Activated CD8-positive, alpha-beta memory T cell treated with anti-CD3 and anti-CD28 coated beads, Interleukin-2, amount 10 ng/mL, durations not matched to agents 7 days and 5 days (primary cell): ENCODE measurements at places on chromosomes 11 and 22.

- H3K4me1 ChIP-seq = no peaks in the 10 kb centered on the region
- no peaks in the 10 kb centered on the region for H3K27me3 ChIP-seq
- DNase-seq = no peak
- no peak overlapping the region for H3K27ac ChIP-seq
- no peak overlapping the region for H3K4me3 ChIP-seq
These were observed 17.3 kb downstream of the TRPM5 start for GRCh38 chr11:2426826-2427521.

- peaks cover 5% of the 10 kb centered on the region for H3K36me3 ChIP-seq
- no peak for DNase-seq
- peak overlapping the region; percentile 96 for H3K4me3 ChIP-seq
- H3K27me3 ChIP-seq = no peaks in the 10 kb centered on the region
These were observed 595 bp downstream of the SYVN1 start for GRCh38 chr11:65133724-65134123.

- DNase-seq = no peak
- no peak overlapping the region for H3K4me3 ChIP-seq
- H3K36me3 ChIP-seq = no peaks in the 10 kb centered on the region
- peaks cover 21% of the 10 kb centered on the region for H3K27me3 ChIP-seq
- H3K4me1 ChIP-seq = no peaks in the 10 kb centered on the region
- no peak overlapping the region for H3K27ac ChIP-seq
These were observed 5.6 kb downstream of the OSBPL5 start for GRCh38 chr11:3159296-3160190.

- no peak overlapping the region for H3K4me3 ChIP-seq
- H3K36me3 ChIP-seq = peaks cover 9% of the 10 kb centered on the region
- H3K27ac ChIP-seq = peak overlapping the region; percentile 69
These were observed 7.5 kb downstream of the DIXDC1 start for GRCh38 chr11:111944651-111945051.

- H3K4me3 ChIP-seq = peak overlapping the region; percentile 70
- no peaks in the 10 kb centered on the region for H3K36me3 ChIP-seq
- H3K27ac ChIP-seq = peak overlapping the region; percentile 20
- H3K27me3 ChIP-seq = peaks cover 44% of the 10 kb centered on the region
- peaks cover 12% of the 10 kb centered on the region for H3K4me1 ChIP-seq
These were observed 846 bp upstream of the OAF start for GRCh38 chr11:120209746-120210625.

DNA sequence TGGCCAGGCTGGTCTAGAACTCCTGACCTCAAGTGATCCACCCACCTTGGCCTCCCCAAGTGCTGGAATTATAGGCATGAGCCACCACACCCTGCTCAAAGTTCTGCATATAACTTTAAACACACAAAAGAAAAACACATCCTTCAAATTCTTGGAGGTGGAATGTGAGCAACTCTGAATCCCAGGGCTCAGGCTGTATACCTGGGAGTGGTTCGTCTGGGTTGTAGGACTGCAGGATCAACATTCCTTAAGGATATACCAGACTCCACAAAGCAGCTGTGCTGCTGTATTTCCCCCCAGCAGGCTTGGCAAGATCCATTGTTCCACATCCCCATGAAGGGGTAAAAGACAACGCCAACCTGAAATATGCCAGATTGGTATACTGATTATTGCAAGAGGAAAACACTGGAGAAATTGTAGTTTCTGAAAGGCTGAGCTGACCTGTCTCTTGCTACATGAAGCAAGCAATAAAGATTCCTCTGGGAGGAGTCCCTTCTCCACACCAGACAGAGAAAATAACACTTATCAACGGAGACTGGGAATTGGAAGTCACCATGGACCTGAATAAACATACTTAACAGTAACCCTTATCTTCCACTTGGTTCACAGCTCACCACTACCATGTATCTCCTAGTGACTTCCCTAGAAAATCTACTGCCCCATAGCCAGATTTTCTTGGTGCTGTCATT is 12.2 kb upstream of the RPS3 start:
- H3K4me1 ChIP-seq = peaks cover 15% of the 10 kb centered on the region
- DNase-seq = no peak
- H3K27me3 ChIP-seq = peaks cover 25% of the 10 kb centered on the region
- no peak overlapping the region for H3K27ac ChIP-seq
- no peaks in the 10 kb centered on the region for H3K36me3 ChIP-seq
- H3K4me3 ChIP-seq = no peak overlapping the region

GRCh38 chr11:77710358-77710757 is 72.8 kb upstream of the CLNS1A start:
- peaks cover 21% of the 10 kb centered on the region for H3K36me3 ChIP-seq
- peaks cover 6% of the 10 kb centered on the region for H3K4me1 ChIP-seq
- H3K27me3 ChIP-seq = no peaks in the 10 kb centered on the region
- no peak overlapping the region for H3K27ac ChIP-seq
- no peak overlapping the region for H3K4me3 ChIP-seq
- no peak for DNase-seq

- H3K4me1 ChIP-seq = no peaks in the 10 kb centered on the region
- no peak for DNase-seq
- peaks cover 3% of the 10 kb centered on the region for H3K36me3 ChIP-seq
- no peak overlapping the region for H3K27ac ChIP-seq
- no peaks in the 10 kb centered on the region for H3K27me3 ChIP-seq
These were observed 9.3 kb downstream of the SELENOM start for GRCh38 chr22:31097941-31098631.

DNA sequence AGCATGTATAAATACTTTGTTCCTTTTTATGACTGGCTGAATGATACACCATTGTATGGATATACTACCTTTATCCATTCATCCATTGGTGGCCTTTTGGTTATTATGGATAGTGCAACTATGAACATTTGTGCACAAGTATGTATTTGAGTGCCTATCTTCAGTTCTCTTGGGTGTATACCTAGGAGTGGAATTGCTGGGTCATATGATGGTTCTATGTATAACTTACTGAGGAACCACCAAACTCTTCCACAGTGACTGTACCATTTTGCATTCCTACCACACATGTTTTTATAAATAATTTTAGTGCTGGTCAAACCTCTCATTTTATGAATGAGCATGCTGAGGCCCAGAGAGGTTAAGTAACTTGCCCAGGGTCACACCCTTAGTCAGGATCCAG is 3.8 kb upstream of the PATZ1 start:
- peaks cover 6% of the 10 kb centered on the region for H3K4me1 ChIP-seq
- H3K27ac ChIP-seq = no peak overlapping the region
- peaks cover under 1% of the 10 kb centered on the region for H3K36me3 ChIP-seq
- H3K4me3 ChIP-seq = no peak overlapping the region

GRCh38 chr22:29654420-29654819 is 51.0 kb downstream of the NF2 start:
- DNase-seq = no peak
- H3K4me3 ChIP-seq = no peak overlapping the region
- H3K27me3 ChIP-seq = no peaks in the 10 kb centered on the region
- H3K27ac ChIP-seq = no peak overlapping the region
- peaks cover 4% of the 10 kb centered on the region for H3K36me3 ChIP-seq

- no peaks in the 10 kb centered on the region for H3K27me3 ChIP-seq
- H3K27ac ChIP-seq = no peak overlapping the region
- no peak for DNase-seq
- H3K36me3 ChIP-seq = no peaks in the 10 kb centered on the region
These were observed 13.6 kb upstream of the CHST1 start for GRCh38 chr11:45678976-45679375.

GRCh38 chr11:69808667-69809086 is 10.5 kb downstream of the FGF3 start:
- H3K27ac ChIP-seq = no peak overlapping the region
- no peaks in the 10 kb centered on the region for H3K4me1 ChIP-seq
- no peak for DNase-seq
- H3K27me3 ChIP-seq = no peaks in the 10 kb centered on the region
- H3K36me3 ChIP-seq = no peaks in the 10 kb centered on the region
- H3K4me3 ChIP-seq = no peak overlapping the region

- H3K4me3 ChIP-seq = no peak overlapping the region
- no peak overlapping the region for H3K27ac ChIP-seq
- H3K36me3 ChIP-seq = no peaks in the 10 kb centered on the region
- no peak for DNase-seq
These were observed 95.3 kb upstream of the TBCEL start for GRCh38 chr11:120928627-120929026.

DNA sequence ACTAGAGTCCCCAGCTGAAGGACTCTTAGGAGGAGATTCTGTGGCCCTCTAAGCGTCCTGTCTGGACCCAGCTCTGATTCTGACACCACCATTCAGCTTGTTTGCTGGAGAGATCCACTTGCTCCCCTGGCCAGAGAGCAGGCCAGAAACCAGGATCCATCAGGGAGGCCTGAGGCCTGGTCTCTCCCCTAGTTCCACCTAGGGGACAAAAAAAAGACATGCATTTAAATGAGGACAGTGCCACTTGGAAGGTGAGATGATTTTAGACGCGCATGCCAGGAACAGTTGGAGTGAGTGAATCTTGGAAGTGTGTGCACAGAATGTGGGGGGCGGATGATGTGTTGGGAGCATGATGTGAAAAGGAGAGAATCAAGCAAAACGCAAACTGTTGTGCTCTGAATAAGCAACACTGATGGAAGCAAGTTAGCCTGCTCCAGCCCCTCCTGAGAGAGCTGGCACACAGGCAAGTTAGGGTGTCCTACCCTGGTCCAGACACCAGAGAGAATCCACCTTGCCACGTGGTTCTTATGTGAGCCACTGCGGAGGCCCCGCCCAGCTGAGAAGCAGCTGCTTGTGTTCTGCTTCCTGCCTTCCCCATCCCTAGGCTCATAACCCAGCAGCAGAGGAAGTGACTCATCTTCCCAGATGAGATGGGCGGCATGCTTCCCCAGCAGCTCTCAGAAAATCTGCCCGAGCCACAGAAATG is 8.0 kb upstream of the SLCO2B1 start:
- peaks cover 54% of the 10 kb centered on the region for H3K4me1 ChIP-seq
- peak overlapping the region; percentile 76 for H3K27ac ChIP-seq
- H3K4me3 ChIP-seq = peak overlapping the region; percentile 22
- peaks cover 35% of the 10 kb centered on the region for H3K27me3 ChIP-seq
- DNase-seq = peak; percentile 92
- no peaks in the 10 kb centered on the region for H3K36me3 ChIP-seq

DNA sequence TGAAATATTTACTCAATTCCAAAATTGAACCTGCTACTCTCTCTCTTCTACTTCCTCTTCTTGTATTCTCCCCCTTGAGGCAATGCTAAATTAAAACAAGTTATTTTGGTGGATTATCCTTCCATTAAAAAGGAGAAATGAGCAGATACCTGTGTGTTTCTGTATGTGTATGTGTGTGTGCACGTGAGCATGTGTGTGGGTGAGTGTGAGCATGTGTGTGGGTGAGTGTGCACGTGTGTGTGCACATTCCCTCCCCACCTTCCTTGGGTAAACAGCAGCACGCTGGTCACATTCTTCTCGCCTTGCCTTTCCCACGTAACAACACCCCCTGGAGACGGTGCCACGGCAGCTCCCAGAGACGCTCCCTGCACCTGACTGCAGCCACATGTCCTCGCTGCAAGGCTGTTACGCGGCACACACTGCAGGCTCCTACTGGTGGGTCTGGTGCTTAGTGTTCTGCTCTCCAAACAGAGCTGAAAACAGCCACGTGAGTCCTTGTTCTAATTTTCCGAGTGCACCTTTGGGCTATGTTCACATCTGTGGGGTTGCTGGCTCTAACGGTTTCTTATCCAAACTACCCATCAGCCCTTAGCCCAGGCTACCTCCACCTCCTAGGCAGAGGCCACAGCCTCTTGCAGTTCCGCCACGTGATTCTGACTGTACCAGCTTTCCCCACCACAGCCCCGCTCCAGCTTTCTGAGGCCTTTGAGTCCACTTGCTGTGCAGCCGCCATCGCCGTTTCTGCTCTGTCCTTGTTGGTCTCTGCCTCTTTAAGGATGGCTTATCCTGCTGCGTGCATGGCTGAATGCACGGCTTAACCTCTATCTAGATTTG is 123.4 kb downstream of the CTTN start:
- peaks cover 37% of the 10 kb centered on the region for H3K27me3 ChIP-seq
- DNase-seq = no peak
- H3K27ac ChIP-seq = no peak overlapping the region
- H3K4me3 ChIP-seq = no peak overlapping the region

- H3K27me3 ChIP-seq = no peaks in the 10 kb centered on the region
- H3K36me3 ChIP-seq = no peaks in the 10 kb centered on the region
- peaks cover 13% of the 10 kb centered on the region for H3K4me1 ChIP-seq
- no peak overlapping the region for H3K27ac ChIP-seq
- no peak overlapping the region for H3K4me3 ChIP-seq
These were observed 58.4 kb downstream of the CD82 start for GRCh38 chr11:44623731-44624491.
